ENCODE measurements at places on chromosomes 16 and 17. TPM values are rescaled to one million over a fixed set of nuclear protein-coding genes. Genes with fewer than 3 reads are reported as not detected.

GRCh38 chr16:52621651-52622050 lies 74.7 kb upstream of the TOX3 start:
- H3K27me3 ChIP-seq, result no peaks in the 10 kb centered on the region
- no peak for DNase-seq
- no peaks in the 10 kb centered on the region for H3K4me1 ChIP-seq
- H3K4me3 ChIP-seq, result no peak overlapping the region
- no peak overlapping the region for H3K27ac ChIP-seq
- no peaks in the 10 kb centered on the region for H3K36me3 ChIP-seq

DNA sequence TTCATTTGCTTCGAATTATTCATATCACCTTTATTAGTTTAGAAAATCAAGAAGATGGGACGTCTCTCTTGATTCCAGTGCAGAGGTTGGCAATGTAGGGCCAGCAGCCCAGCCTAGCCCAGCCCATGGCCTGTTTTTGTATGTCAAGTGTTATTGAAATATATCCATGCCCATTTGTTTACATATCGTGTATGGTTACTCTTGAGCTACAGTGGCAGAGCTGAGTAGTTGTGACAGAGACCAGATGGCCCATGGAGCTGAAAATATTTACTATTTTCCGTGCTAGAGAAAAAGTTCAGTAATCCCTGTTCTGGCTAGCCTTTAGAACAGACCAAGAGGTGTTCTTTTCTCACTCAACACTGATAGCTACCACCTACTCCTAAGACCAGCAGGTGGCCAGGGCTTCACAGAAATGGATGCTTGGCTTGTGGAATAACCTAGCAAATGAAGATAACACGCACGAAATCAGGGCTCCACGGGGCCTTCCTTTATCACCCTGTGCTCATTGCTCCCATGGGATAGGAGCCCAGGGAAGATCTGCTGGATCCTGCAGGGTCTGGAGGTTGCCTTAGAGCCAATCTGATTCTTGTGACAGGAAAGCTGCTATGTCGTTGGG lies 123.2 kb upstream of the ANKFN1 start:
- H3K27ac ChIP-seq, result no peak overlapping the region
- H3K4me3 ChIP-seq, result no peak overlapping the region
- H3K27me3 ChIP-seq, result peaks cover 3% of the 10 kb centered on the region
- H3K4me1 ChIP-seq, result no peaks in the 10 kb centered on the region
- no peak for DNase-seq

- no peak for DNase-seq
- H3K4me3 ChIP-seq, result no peak overlapping the region
- no peak overlapping the region for H3K27ac ChIP-seq
Measured at GRCh38 chr17:29331075-29331707, 37.2 kb upstream of the NUFIP2 start.

- no peak for DNase-seq
- peaks cover 45% of the 10 kb centered on the region for H3K36me3 ChIP-seq
- no peaks in the 10 kb centered on the region for H3K27me3 ChIP-seq
- peaks cover 55% of the 10 kb centered on the region for H3K4me1 ChIP-seq
- peak overlapping the region; percentile 96 for H3K4me3 ChIP-seq
Measured at GRCh38 chr17:16439303-16439791, 24.0 kb downstream of the TRPV2 start.

DNA sequence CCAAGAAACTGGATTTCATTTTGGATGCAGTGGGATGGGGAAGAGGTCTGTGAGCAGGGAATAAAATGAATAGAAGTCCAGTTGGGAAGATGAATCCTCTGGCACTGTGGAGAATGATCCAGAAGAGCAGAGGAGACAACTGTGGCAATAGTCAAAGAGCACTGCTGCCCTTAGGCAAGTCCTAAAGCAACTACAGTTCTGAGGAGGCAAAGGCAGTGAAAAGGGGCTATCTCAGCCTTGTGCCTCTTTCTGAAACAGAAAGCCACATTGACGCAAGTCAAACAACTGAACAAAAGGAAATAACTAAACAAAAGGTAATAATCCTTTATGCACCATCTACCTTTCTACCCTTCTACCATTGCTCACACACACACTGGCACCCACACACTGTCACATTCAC lies 238.0 kb upstream of the AXIN2 start:
- no peaks in the 10 kb centered on the region for H3K4me1 ChIP-seq
- DNase-seq, result no peak
- no peaks in the 10 kb centered on the region for H3K27me3 ChIP-seq
- H3K27ac ChIP-seq, result no peak overlapping the region
- H3K36me3 ChIP-seq, result no peaks in the 10 kb centered on the region
- H3K4me3 ChIP-seq, result no peak overlapping the region

DNA sequence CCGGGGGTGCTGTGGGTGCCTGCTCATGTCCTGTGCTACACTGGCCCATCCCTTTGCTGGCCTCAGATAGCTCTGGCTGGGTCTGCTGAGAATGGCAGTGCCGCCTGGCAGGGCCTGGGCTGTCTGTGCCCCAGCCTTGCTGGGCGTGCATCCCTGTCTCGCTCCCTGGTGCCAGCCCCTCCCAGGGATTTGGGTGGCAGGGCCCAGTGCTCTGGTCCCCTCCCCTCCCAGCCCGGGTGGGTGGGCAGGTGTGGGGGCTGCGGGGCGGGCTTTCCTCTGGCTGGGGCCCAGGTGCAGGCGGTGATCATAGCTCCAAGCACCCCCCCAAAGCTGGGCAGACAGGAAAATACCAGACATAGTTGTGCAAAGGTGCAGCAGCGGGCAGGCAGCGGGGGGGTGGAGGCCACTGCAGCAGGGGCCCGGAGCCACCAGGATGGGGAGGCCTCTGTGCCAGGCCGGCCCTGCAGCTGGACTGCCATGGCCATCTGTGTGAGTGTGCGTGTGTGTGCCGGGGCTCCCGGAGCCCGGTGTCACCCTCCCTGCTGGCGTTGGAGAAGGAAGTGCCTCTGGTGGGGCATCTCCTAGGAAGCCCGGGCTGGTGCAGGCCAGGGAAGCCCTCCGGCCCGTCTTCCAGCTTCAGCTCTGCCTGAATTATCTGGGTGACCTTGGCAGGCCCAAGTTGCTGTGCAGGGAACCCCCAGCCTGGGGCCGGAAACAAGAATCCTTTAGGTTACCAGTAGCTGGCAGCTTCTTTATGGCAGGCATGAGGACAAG lies 7.4 kb downstream of the GLIS2 start:
- H3K4me1 ChIP-seq, result peaks cover 24% of the 10 kb centered on the region
- no peak overlapping the region for H3K4me3 ChIP-seq
- H3K36me3 ChIP-seq, result no peaks in the 10 kb centered on the region

DNA sequence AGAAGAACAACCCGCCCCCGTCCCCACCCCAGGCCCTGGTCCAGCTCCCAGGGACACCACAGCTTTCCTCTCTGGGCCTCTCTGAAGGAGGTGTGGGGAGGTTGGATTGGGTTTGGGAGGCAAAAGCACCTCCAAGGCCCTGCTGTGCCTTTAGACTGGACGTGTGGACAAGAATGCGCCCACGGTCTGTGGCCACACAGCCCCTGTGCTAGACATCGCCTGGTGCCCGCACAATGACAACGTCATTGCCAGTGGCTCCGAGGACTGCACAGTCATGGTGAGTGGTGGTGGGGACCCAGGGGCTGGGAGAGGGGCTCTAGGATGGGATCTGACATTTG lies 3.0 kb downstream of the CORO1A start:
- no peak for DNase-seq
- H3K27ac ChIP-seq, result peak overlapping the region; percentile 76
- H3K27me3 ChIP-seq, result no peaks in the 10 kb centered on the region
- peak overlapping the region; percentile 100 for H3K4me3 ChIP-seq

The HIGD1B gene
- total RNA-seq, result not detected

The CXCL16 gene
- total RNA-seq, result 25.8 TPM

The MAP3K14 gene
- 41.4 TPM for total RNA-seq

The CBX2 gene
- 0.31 TPM for total RNA-seq

The CCL3 gene
- total RNA-seq, result 0.78 TPM

The GPRC5B gene
- 0.75 TPM for total RNA-seq
